ENCODE measurements at places on chromosomes 6 and 20. TPM values are rescaled to one million over a fixed set of nuclear protein-coding genes. Genes with fewer than 3 reads are reported as not detected.

The RAET1E gene
- total RNA-seq = 1.4 TPM

The CALHM6 gene
- total RNA-seq = 6.0 TPM

- no peak for DNase-seq
These were observed 129.7 kb downstream of the FIG4 start for GRCh38 chr6:109820706-109821350.

The ADTRP gene
- total RNA-seq = 2.8 TPM

- no peak for DNase-seq
These were observed at the start of gene RALY for GRCh38 chr20:33993576-33994221. Gene RALY (plus strand): TSS chr20:33993911. CDS start chr20:34072075, 78,164 bp downstream.

The OR11A1 gene
- total RNA-seq = not detected

The TGM3 gene
- not detected for total RNA-seq

- no peak for DNase-seq
These were observed 21.0 kb downstream of the PRDM1 start for GRCh38 chr6:106107043-106107613.

DNA sequence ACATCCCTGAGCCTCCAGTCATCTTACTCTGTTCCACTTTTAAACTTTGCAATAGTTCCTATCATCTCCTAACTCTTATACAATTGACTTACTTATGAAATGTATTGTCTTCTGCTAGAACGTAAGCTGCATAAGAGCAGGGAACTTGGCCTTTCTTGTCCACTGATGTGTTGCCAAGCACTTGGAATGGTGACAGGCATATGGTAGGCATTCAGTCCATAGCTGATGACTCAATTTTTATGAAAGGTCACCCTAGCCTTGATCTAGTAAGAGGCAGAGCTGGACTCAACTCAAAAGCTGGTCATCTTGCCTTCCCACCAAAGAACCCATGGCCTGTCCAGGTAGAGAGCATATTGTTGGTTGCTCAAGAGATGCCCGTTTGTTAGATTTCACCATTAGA lies 82.4 kb upstream of the FAM184A start:
- DNase-seq = no peak

- peak; percentile 38 for DNase-seq
These were observed 27.6 kb upstream of the NFATC2 start for GRCh38 chr20:51569815-51570738.

DNA sequence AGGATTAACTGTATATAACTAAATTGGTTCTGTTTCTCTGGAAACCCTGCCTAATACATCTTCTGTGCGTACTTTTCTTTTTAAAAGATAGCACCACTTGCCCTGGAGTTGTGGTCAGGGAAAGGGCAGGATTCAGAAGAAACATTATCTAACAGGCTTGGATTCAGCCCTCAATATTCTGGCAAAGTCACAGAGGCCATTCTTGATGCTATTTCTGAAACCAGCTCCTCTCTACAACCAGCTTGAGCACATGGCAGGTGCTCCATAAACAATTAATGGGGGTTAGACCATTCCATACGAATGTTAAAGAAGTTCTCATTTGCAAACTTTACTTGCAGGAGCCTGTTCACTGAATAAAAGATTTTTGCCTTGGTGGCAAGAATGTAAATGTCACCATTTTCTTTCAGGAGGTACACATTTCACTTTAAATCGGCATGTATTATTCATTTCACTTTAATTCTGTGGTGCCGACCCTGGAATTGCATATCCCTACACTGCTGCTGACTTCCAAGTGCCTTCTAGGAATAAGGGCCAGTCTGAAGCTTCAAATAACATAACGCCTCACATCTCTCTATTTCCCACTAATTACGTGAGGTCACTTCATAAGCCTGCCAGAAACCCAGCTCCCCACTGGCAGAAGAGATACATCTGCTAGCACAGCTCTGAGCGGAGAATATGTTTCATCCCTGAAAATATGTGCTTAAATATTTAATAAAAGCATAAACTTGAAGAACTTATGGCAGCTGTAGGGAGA lies 248.7 kb downstream of the ADGRG6 start:
- DNase-seq = no peak

The ADGRB3 gene
- under 0.01 TPM for total RNA-seq

The POPDC3 gene
- total RNA-seq = 33.3 TPM

Measured in Daoy (cell line).